ENCODE measurements at places on chromosomes 16 and 17. TPM values are rescaled to one million over a fixed set of nuclear protein-coding genes. Genes with fewer than 3 reads are reported as not detected.

SLC22A31 gene
- polyA plus RNA-seq: 0.26 TPM

- no peak for DNase-seq
Measured at GRCh38 chr17:50952013-50952412, 85.9 kb upstream of the TOB1 start.

DNA sequence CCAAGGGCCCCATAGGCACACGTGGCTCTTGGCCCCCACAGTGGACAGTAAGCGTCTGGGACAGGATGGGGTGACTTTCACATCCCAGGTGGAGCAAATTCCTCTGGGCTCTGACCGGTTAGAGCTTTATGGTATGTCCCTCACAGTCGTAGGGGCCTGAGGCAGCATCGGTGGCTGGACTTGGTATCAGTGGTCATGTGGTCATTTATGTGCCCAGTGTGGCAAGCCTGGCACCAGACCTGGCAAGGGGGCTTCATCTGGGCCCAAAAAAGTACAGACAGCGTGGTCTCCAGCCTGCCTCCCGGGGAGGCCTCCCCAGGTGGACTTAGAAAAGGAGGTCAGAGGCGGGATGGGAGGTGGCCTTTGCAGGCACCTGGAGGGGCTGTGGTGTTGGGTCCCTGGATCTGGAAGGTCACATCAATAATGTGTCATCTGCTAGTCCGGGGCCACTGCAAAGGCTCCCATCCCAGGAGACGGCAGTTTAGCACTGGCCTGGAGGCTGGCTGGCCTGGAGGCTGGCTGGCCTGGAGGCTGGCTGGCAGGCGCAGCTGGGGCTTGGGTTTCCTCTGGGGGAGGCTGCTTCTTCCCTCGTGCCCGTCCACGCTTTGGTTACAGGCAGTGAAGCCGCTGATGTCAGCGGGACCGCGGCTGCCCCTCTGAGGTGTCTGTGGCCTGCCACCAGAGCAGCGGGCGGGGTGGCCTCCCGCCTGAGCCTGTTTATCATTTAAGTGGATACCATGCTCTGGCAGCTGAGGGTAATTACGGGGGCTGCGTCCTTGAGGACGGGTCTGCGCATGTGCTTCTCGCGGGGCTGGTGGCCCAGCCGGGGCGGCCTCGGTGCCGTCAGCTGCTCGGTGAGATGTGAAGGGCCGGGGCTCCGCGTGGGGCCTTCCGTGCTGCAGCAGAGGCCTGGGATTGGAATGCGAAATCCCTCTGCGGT is 20.7 kb upstream of the CBX4 start:
- DNase-seq: no peak

- DNase-seq: no peak
Measured at GRCh38 chr17:71516149-71516548, 604.7 kb upstream of the SOX9 start.

- no peak for DNase-seq
Measured at GRCh38 chr16:81902025-81902424, 109.2 kb downstream of the SDR42E1 start.

DNA sequence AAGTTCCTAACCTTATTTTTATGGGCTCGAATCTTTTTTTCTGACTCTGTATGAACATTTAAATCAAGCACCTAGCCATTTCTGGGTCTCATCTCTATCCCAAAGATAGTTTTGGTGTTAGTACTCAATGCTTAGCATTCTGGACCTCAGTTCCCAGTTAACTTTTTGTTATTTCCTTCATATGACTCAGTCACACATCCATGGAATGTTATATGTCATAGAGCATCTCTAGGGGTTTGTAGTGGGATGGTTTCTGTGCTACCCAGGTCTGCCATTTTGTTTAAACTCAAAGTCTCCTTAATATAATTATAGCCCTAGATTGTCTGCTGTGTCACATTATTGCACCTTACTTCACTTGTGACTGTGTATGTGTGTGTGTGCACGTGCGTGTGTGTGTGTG is 90.1 kb downstream of the EFCAB13 start:
- no peak for DNase-seq

DNA sequence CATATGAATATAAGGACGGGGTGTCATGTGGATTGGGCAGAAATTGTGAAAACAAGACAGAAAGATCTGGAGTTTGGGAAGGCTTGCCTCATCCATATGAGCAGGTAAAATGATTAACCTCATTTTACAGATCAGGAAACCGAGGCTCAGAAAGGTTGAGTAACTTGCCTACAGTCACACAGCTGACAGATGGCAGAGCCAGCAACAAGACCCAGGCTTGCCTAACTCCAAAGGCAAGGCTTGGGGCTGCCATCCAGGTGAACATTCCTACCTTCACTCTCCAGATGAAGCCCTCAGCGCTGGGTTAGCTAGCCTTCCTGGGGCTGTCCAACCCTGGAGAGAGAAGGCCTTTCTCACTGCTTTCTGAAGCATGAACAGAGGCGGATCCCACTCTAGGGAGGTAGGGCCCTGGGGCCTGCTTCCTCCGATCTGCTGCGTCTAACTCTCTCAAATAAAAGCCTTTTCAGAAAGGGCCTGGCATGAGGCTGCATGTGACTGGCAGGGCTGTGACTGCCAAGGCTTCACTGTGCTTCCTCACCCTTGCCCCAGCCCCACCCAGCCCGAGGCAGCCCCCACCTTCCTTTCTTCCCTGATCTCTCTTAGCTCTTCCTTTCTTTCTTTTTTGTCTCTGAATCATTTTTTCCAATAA is 107.8 kb downstream of the GNAO1 start:
- no peak for DNase-seq
